ENCODE measurements at places on chromosomes 6 and 20. TPM values are rescaled to one million over a fixed set of nuclear protein-coding genes. Genes with fewer than 3 reads are reported as not detected.

MEI4 gene
- total RNA-seq: not detected

C20orf141 gene
- total RNA-seq: not detected

SLX4IP gene
- total RNA-seq: 6.0 TPM

LTV1 gene
- 22.1 TPM for total RNA-seq

GPSM3 gene
- 7.5 TPM for total RNA-seq

PSORS1C1 gene
- total RNA-seq: 6.2 TPM

TXNDC5 gene
- total RNA-seq: 153 TPM

EYA4 gene
- 0.78 TPM for total RNA-seq

METTL24 gene
- total RNA-seq: not detected

PSMF1 gene
- 129 TPM for total RNA-seq

TFAP2D gene
- total RNA-seq: not detected

DNA sequence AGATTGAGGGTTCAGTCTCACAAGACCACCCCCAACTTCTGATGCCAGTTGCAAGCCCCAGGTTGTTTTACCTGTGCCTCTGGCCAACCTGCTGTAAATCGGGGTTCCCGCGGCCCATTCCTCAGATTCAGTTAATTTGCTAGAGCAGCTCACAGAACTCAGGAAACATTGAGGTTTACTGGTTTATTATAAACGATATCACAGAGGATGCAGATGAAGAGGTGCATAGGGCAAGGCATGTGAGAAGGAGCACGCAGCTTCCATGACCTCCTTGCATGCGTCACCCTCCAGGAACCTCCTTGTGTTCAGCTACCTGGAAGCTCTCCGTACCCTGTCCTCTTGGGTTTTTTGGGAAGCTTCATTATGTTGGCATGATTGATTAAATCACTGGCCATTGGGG is 66.0 kb upstream of the CDKAL1 start:
- H3K4me3 ChIP-seq: no peak overlapping the region
- H3K27ac ChIP-seq: no peak overlapping the region
- H3K27me3 ChIP-seq: no peaks in the 10 kb centered on the region

DNA sequence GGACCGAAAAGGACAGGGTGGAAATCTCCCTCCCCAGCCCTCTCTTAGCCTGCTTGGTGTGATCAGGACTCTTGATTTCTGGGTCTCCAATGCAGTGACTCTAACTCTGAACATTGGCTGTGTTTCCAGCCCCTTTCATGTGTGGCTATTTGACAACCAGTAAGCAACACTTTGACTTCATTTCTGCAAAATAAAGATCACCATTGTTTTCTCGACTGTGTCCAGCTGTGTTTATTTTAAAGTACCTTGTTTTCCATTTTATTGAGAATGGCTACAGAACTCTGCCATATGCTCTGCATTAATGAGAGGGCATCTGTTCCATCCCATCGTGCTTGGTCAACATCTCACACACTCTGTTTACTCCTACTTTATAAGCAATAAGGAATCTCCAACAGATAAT is 60.9 kb upstream of the TAGAP start:
- no peaks in the 10 kb centered on the region for H3K36me3 ChIP-seq
- peak; percentile 11 for DNase-seq
- no peak overlapping the region for H3K4me3 ChIP-seq
- no peaks in the 10 kb centered on the region for H3K4me1 ChIP-seq

DNA sequence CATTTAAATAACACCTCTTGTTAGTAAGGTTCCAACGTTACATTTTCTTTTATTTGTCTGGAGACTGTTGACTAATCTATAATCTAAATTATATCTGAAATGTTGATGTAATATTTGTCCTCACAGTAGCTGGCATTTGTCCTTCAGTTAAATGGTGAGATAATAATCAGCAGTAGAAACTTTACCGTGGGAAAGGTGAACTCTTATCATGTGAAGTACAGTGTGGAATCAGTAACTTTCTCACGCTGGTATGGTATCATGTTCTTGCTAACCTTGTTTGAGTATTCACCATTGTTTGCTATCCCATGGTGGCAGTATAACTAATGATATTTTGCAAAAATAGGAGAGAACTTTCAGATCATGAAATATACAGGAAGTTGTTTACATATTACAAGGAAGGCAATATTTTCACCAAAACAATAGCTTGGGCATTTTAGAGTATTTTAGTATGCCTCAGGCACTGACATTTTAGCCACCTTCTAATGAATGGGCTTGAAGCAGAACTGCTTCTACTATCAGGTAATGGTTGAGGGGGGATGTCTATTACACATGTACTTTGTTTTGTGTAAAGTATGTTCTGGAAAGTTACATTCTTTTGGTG is 4.8 kb downstream of the GMNN start:
- peaks cover 47% of the 10 kb centered on the region for H3K4me1 ChIP-seq
- peak overlapping the region; percentile 29 for H3K27ac ChIP-seq
- no peak for DNase-seq
- H3K4me3 ChIP-seq: no peak overlapping the region
- no peaks in the 10 kb centered on the region for H3K27me3 ChIP-seq

DNA sequence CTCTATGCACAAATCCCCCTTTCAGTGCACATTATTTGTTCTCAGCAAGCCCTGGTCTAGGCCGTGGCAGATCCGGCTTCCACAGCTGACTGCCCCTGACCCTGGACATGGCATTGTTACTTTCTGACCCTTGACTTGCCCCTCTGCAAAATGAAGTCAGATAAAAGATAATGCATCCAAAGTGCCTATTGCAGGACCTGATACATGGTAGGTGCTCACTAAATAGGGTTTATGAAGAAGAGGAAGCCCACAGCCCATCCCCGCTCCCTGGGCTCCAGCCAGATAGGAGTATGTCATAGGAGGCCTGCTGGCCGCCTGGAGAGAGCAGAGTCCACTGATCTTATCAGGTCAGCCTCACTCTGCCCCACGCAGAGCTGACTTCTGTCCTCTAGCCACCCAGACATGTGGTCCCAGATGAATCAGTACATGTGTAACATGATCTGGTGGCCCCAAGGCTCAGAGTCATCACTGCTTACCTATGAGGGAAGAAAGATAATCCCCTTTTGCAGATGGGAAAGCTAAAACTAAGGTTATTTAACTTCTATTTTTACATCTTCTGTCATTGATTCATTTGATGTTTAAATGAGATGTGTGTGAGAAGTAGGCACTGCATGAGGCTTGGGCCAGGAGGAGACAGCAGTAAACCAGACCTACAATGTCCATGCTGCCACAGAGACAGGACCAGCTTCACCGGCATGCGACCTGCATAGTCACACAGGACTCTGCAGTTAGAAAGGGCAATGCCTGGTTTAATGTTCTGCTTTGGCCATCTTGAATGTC is 20.4 kb downstream of the MAFB start:
- no peak overlapping the region for H3K4me3 ChIP-seq
- no peaks in the 10 kb centered on the region for H3K36me3 ChIP-seq
- H3K27ac ChIP-seq: no peak overlapping the region

- H3K4me3 ChIP-seq: no peak overlapping the region
- peak; percentile 15 for DNase-seq
- H3K27ac ChIP-seq: no peak overlapping the region
These were observed 39.5 kb downstream of the SLC24A3 start for GRCh38 chr20:19251958-19252357.

- no peak overlapping the region for H3K27ac ChIP-seq
- no peaks in the 10 kb centered on the region for H3K27me3 ChIP-seq
- H3K36me3 ChIP-seq: peaks cover 15% of the 10 kb centered on the region
- H3K4me3 ChIP-seq: no peak overlapping the region
These were observed 53.4 kb downstream of the RNF182 start for GRCh38 chr6:13978102-13978640.

- peaks cover 8% of the 10 kb centered on the region for H3K4me1 ChIP-seq
- H3K27ac ChIP-seq: no peak overlapping the region
- DNase-seq: no peak
- H3K27me3 ChIP-seq: peaks cover 2% of the 10 kb centered on the region
- no peak overlapping the region for H3K4me3 ChIP-seq
- no peaks in the 10 kb centered on the region for H3K36me3 ChIP-seq
These were observed 550.7 kb downstream of the PKHD1 start for GRCh38 chr6:51536728-51537127.

GRCh38 chr20:63694584-63695423 is 1.6 kb upstream of the TNFRSF6B start:
- H3K4me3 ChIP-seq: no peak overlapping the region
- DNase-seq: no peak
- no peaks in the 10 kb centered on the region for H3K36me3 ChIP-seq
- H3K27ac ChIP-seq: no peak overlapping the region
- H3K27me3 ChIP-seq: no peaks in the 10 kb centered on the region
- peaks cover 36% of the 10 kb centered on the region for H3K4me1 ChIP-seq

- H3K36me3 ChIP-seq: peaks cover 58% of the 10 kb centered on the region
- DNase-seq: no peak
- no peak overlapping the region for H3K4me3 ChIP-seq
- H3K27me3 ChIP-seq: no peaks in the 10 kb centered on the region
- no peaks in the 10 kb centered on the region for H3K4me1 ChIP-seq
- no peak overlapping the region for H3K27ac ChIP-seq
These were observed 11.5 kb upstream of the ALDH8A1 start for GRCh38 chr6:134961366-134961765.

DNA sequence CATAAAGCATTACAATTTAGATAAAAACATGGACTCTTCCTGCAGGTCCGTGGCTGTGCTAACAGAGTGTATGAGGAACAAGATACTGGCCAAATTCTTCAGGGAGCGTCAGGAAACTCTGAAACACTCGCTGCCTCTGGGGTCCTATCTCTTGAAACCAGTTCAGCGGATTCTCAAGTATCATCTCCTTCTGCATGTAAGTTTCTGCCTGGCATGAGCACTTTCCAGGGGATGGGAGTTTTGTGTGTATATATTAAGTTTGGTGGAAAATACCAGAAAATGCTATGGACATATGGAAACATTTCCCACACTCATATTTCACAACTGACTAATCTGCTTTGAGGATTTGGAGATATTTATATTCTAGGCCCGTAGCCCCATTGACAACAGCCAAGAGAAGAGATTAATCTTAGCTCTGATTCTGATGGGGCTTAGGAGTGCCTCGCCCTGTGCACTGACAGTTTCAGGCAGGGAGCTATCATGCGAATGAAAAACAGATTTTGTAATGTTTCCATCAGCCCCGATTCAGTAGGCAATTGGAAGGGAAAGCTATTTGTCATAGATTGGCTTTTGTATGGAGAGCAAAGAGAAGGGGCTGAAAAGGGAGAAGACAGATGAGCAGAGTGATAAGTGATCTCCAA is 64.7 kb upstream of the MTHFD1L start:
- peaks cover 8% of the 10 kb centered on the region for H3K27me3 ChIP-seq
- H3K27ac ChIP-seq: no peak overlapping the region
- H3K4me3 ChIP-seq: no peak overlapping the region
- peaks cover 7% of the 10 kb centered on the region for H3K4me1 ChIP-seq
- no peaks in the 10 kb centered on the region for H3K36me3 ChIP-seq
- DNase-seq: no peak

DNA sequence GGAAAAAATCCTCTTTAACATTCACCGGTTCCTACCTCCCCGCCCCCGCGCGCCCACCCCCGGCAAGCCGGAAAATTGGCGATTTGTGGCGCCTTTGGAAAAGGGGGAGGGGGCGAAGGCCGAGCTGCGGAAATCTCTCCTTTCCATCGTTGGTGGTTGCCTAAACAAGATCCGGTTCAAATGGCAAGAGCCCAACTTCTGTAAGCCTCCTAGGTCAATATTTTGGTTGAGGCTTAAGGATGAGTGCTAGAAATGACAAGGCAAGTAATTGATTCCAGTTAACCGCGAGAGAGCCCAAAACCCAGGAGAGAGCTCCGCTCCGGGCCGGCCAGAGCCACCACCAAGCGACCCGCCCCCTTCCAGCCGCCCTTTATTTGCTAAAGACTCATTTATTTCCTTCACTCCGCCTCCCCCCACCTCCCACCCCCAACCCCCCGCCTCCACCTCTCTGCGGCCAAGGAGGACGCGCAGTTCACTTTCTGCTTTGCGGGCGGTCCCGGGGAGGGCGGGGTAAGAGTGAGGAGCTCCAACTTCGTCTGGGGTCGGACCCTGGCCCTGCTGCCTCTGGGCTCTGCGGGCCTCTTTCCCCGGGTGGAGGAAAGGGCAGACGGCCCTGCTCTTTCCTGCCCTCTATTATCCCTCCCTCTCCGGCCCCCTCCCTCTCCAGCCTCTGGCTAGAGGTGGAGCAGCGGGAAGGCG is 838 bp upstream of the NKX2-2 start:
- H3K4me3 ChIP-seq: no peak overlapping the region
- H3K27me3 ChIP-seq: peaks cover 80% of the 10 kb centered on the region
- DNase-seq: peak; percentile 79

DNA sequence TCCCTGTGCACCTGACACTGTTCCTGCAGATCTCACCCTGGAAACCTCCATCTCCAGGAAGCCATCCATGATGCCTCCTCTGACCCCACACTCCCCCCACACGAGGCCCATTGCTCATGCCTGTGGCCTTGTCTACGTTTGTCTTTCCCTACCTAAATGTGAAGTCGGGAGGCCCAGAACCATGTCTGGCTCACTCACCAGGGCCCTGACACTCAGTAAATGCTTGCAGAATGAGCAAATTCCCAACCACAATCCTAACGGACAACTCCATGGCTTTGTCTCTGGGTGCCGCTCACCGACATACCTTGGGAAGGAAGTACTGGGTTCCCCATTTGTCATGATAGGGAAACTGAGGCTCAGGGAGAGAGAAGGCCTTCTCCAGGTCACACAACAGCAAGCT is 7.3 kb downstream of the PEDS1 start:
- DNase-seq: no peak
- H3K27ac ChIP-seq: peak overlapping the region; percentile 91
- peaks cover 28% of the 10 kb centered on the region for H3K36me3 ChIP-seq
- H3K27me3 ChIP-seq: no peaks in the 10 kb centered on the region
- peaks cover 70% of the 10 kb centered on the region for H3K4me1 ChIP-seq

DNA sequence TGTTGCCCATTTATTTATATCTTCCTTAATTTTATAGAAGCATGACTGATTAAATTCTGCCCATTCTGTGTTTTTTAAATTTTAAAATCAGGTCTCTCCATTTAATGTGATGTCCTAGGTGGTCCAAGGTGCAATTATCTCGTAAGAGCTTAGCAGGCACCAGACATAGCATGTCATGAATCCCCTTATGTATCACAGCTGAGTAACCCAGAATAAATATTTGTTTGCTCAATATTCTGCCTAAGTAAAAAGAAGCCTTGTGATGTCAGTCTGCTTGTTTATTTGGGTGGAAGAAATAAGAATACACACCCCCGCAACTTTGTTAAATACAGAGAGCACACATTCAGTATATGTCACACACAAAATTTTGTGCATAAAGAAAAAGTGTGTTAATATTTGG is 211.3 kb downstream of the FARS2 start:
- H3K4me3 ChIP-seq: no peak overlapping the region
- H3K27me3 ChIP-seq: no peaks in the 10 kb centered on the region
- H3K4me1 ChIP-seq: peaks cover 8% of the 10 kb centered on the region
- no peak overlapping the region for H3K27ac ChIP-seq
- H3K36me3 ChIP-seq: no peaks in the 10 kb centered on the region

- no peaks in the 10 kb centered on the region for H3K36me3 ChIP-seq
- no peak overlapping the region for H3K4me3 ChIP-seq
- DNase-seq: no peak
- H3K4me1 ChIP-seq: peaks cover 20% of the 10 kb centered on the region
- H3K27ac ChIP-seq: no peak overlapping the region
These were observed 84.1 kb downstream of the BTBD9 start for GRCh38 chr6:38555606-38556005.

- H3K4me3 ChIP-seq: no peak overlapping the region
- no peaks in the 10 kb centered on the region for H3K4me1 ChIP-seq
- H3K27me3 ChIP-seq: no peaks in the 10 kb centered on the region
- H3K27ac ChIP-seq: no peak overlapping the region
- DNase-seq: no peak
These were observed 68.2 kb downstream of the IRAK1BP1 start for GRCh38 chr6:78935553-78935952.

Data from osteocyte (in vitro differentiated cells).